Cerebellar nuclear complex (tissue), 1 donor: ENCODE measurements at places on chromosomes 11 and 22.

- DNase-seq: no peak
Measured at GRCh38 chr11:82890002-82890341, 10.3 kb downstream of the PRCP start.

GRCh38 chr22:49801391-49802060, 26.1 kb downstream of the BRD1 start:
- DNase-seq: no peak

DNA sequence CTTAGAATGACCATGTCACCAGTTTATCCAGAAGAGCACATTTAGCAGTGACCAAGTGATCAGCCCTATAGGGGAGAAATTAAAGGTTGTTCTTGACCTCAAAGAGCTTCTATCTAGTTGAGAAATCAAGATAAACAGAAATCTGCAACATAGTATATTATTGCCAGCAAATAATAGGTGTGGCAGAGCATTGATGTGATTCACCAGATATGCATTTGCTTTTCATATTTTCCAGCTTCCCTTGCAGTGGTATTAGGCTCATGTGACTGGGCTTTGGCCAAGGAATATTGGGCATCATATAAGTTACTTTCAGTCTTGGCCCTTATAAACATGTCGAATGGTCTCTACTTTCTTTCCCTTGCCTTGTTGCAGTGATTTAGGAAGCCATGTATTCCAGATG, 34.5 kb downstream of the COMMD9 start:
- DNase-seq: no peak

DNA sequence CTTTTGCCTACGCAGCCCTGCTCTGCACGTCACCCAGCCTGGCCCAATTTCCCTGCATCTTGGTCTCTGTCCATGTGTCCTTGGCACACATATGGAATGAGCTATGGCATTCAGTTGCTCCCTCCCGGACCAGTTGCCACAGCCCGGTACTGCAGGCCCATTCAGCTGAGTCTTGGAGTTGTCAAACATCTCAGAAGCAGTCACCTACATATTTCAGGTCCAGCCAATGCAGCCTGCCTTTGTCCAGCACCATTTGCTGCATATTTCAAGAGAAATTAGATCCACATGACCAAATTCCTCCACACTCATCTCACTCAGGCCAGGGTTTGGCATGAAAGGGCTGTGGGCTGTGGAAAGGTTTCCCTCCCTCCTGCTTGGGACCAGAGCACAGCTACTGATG, 76.8 kb downstream of the MN1 start:
- no peak for DNase-seq

DNA sequence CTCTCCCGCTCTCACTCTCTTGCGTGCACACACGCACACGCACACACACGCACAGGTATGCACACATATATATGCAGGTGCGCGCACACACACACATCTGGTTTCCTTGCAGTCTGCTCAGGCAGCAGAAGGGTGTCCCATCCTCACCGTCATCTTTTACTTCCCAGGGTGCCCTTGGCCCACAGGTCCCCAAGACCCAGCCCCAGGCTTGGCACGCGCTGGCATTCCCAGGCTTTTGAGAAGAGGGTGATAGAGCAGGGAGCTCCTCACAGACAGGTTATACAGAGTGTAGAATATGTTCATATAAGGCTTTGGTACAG, 52.0 kb upstream of the SPATA19 start:
- DNase-seq: no peak

DNA sequence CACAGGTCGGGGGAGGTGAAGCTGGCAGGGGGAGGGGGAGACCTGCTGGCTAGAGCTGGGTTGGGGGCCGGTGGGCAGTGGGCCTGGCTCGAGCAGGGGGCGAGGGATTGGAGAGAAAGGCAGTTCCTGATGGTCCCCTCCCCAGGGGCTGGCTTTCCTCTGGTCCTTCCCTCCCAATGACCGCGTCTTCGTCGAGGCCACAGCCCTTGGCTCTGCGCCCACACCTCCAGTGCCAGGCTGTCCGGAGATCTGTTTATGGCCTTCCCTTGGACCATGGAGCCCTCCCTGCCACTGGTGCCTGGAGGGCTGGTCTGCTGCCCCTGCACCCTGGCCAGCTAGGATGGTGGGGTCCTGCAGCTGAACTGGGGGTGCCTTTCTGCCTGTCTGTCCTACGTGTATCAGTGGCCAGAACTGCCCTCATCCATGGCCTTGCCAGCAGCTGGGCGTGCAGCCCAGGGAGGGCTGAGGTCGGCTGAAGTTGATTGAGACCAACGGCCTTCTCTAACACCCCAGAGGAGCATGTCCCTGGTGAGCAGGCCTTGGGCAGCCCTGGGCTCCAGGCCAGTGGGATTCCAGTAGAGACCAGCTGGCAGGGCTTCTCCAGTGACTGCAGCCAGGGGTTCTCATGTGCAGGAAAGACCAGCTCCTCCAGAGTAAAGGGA, 12.3 kb downstream of the TANGO2 start:
- no peak for DNase-seq

GRCh38 chr11:109858152-109858551, 235.0 kb upstream of the ZC3H12C start:
- DNase-seq: no peak

DNA sequence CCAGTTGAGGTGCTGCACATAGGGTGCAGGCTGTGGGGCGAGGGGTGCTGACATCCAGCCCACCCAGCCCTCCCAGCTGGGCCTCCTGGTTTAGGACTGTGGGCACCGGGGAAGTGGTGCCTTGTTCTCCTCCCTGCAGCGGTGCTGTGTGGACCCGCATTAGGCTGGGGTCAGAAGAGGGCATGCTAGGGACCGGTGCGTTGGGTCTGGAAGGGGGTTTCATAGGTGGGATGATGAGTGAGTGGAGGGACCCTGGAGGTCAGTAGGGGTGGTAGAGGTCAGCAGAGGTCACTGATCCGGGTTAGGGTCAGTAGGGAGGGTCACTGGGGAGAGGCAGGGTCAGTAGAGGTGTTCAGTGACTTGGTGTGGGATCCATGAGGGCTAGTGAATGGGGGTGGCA, 6.7 kb upstream of the MYBPC3 start:
- no peak for DNase-seq

DNA sequence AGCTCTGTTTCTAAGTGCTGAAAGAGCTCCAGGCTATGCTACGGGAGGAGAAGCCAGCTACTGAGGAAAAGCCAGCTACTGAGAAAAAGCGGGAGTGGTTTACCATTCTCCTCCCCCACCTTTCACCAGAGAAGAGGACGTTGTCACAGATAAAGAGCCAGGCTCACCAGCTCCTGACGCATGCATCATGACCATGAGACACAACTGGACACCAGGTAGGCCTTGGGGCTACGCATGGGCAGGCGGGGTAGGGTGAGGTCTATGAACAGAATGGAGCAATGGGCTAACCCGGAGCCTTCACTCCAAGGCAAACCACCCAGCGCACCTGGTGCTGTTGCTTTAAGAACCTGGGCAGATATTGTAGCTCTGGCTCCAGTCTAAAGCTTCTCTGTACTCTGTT, 1.1 kb downstream of the IL18BP start:
- DNase-seq: no peak

- no peak for DNase-seq
Measured at GRCh38 chr11:84014539-84014938, 728.4 kb upstream of the CCDC90B start.

- DNase-seq: no peak
Measured at GRCh38 chr11:19344661-19345518, 104.1 kb upstream of the E2F8 start.

DNA sequence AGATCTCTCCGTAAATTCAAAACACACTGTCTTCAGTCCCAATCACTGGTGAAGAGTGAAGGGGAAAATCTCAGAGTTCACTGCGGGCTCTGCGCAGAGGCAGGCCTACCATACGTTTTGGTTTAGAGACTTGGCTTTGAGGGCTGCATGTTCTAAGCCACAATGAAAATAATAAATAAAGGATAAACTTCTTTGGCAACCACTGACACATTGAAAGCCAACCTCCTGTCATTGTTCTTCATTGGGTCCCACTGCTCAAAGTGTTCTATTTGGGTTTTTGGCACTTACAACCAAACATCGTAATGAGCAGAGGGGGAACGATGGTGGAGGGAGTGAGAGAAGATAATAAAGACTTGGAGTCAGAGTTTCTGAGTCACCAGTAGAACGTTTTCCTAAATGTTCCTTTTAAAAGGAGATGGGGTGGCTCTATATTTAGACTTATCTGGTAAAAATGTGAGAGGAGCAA, 472.9 kb downstream of the SOX6 start:
- DNase-seq: no peak

DNA sequence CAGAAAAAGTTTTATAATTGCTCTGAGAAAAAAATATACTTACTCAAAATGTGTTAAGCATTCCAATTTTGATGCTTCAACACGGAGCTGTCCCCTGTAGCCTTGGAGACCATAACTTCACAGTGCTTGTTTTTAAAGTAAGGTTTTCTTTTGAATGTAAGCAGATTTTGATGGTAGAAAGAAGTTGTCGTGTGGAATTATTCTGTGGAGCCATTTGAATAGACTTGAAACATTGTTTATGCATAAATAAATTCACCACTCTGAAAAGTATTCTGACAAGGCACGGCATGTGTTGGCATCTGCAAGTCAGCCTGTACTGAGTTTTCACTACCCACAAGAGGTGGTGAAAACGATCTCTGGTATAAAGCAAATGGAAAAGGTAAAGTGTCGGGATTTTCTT, 115.5 kb downstream of the UVRAG start:
- DNase-seq: no peak

- no peak for DNase-seq
Measured at GRCh38 chr22:45284705-45285262, at the start of gene UPK3A. TSS of gene UPK3A (plus strand) at chr22:45284949. CDS start at chr22:45285014, 65 bp downstream.

GRCh38 chr11:109849946-109850345, 243.2 kb upstream of the ZC3H12C start:
- no peak for DNase-seq

DNA sequence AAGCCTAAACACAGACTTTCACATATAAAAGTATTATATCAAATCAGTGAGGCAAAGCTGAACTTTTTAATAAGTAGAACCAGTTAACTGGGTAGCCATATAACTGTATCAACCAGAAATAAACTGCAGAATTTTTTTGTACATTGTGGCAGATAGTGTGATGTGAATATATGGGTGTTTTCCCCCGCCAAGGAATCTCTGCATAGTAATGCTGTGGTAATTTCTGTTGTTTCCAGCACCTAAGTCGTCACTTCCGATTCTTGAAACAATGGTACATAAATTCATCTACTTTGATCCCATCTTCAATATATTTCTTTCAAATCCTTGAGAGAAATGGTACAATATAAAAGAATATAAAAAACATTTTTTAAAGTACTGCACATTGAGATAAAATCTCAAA, 39.6 kb downstream of the NARS2 start:
- DNase-seq: no peak

GRCh38 chr22:29308148-29308790, 1.8 kb downstream of the GAS2L1 start:
- no peak for DNase-seq

- DNase-seq: no peak
Measured at GRCh38 chr11:8015753-8016239, 28.7 kb downstream of the EIF3F start.

GRCh38 chr11:131195661-131196517, 174.5 kb upstream of the NTM start:
- no peak for DNase-seq

GRCh38 chr11:127452533-127452932, 452.0 kb upstream of the KIRREL3 start:
- DNase-seq: no peak

GRCh38 chr22:49603016-49603415, 224.7 kb downstream of the BRD1 start:
- no peak for DNase-seq

DNA sequence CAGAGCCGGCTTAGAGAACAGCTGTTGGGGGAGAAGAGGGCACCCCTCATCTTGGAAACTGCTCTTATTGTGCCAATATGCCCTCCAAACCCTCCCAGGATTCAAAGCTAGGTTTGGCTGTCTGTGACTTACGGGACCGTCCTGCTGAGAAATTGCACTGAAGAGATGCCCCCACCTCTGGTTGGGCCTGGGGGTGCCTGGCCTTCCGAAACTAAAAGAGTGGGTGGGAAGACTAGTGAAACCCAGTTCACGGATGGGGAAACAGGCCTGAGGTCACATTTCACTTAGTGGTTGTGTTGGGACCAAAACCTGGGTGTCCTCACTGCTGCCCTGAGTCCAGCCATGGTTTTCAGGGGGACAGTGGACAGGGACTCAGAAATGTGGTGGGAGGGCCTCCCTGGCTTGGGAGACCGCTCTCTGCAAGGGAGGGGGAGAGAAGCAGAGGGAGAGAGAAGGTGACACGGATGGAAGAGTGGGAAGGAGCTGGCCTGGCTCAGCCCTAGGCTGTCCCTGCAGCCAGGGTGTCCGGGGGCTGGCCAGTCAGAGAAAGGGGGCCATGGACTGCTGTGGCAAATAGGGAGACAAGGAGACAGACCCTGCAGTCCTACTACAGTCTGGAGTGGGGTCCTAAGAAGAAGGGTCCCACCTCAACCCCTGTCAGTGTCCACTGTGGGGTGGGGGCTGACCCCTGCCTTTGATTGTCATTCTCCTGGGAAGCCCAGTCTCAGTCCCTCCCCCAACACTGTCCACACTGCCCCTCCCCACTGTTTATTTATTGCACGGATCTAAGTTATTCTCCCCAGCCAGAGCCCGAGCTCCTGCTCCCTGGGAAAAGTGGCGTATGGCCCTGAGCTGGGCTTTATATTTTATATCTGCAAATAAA, 13.6 kb downstream of the MAFF start:
- DNase-seq: no peak

DNA sequence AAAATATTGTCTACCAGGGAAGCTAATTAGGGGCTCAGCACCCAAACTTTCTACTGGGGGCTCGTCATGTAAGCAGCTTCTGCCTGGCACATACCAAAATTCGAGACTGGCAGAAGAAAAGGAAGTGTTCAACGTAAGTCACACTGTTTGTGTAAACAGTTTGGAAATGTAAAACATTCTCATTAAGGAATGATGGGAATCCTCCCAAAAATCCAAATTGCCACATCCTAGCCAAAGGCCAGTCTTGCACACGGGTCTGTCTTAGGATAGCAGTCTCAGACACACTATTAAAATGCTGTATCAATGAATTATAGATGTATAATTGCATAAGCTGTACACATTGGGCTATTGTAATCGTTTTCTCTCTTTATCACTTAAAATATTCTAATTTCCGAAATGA, 28.9 kb downstream of the CUL5 start:
- no peak for DNase-seq

GRCh38 chr11:127962416-127962815, 624.9 kb downstream of the ETS1 start:
- no peak for DNase-seq

DNA sequence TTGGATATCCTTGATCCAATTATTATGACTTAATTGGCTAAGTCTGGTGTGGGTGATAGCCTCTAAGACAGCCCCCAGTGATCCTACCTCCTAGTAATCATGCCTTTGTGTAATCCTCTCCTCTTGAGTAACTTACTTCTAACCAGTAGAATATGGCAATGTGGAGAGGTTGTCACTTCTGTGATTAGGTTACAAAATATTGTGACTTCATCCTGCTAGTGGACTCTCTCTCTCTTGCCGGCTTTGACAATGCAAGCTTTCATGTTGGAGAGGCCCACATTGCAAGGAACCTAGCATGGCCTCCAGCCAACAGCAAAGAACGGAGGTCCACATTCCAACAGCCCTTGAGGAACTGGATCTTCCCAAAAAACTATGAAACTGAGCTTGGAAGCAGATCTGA, 19.5 kb downstream of the YPEL4 start:
- no peak for DNase-seq
